ENCODE measurements at places on chromosomes 6 and 20. TPM values are rescaled to one million over a fixed set of nuclear protein-coding genes. Genes with fewer than 3 reads are reported as not detected.

LCA5 gene
- 3.3 TPM for total RNA-seq

ARFGEF3 gene
- 5.1 TPM for total RNA-seq

OXT gene
- total RNA-seq = not detected

SYNE1 gene
- total RNA-seq = 66.9 TPM

SCRT2 gene
- total RNA-seq = not detected

PSORS1C2 gene
- not detected for total RNA-seq

PTK6 gene
- total RNA-seq = not detected

GNRH2 gene
- 0.48 TPM for total RNA-seq

CALHM4 gene
- not detected for total RNA-seq

SSTR4 gene
- total RNA-seq = not detected

SLPI gene
- not detected for total RNA-seq

THEMIS gene
- total RNA-seq = not detected

TRIM15 gene
- not detected for total RNA-seq

ZNF165 gene
- 0.23 TPM for total RNA-seq

CAGE1 gene
- not detected for total RNA-seq

OR2J1 gene
- total RNA-seq = not detected

ANGPT4 gene
- total RNA-seq = not detected

FOXC1 gene
- total RNA-seq = 7.9 TPM

LAMP5 gene
- total RNA-seq = not detected

PHACTR1 gene
- total RNA-seq = 17.0 TPM

DSN1 gene
- 13.3 TPM for total RNA-seq

MOG gene
- not detected for total RNA-seq

CALHM5 gene
- total RNA-seq = 4.8 TPM

ADAM33 gene
- total RNA-seq = not detected

GABRR2 gene
- 0.18 TPM for total RNA-seq

COL12A1 gene
- total RNA-seq = 49.3 TPM

PGC gene
- not detected for total RNA-seq

GTSF1L gene
- not detected for total RNA-seq

ALDH8A1 gene
- total RNA-seq = 0.18 TPM

RSPH9 gene
- not detected for total RNA-seq

TPD52L1 gene
- total RNA-seq = 5.1 TPM

TNNC2 gene
- not detected for total RNA-seq

OPN5 gene
- total RNA-seq = not detected

PRL gene
- total RNA-seq = not detected

ANKEF1 gene
- 1.8 TPM for total RNA-seq

SLC22A2 gene
- total RNA-seq = not detected

UCKL1 gene
- 45.4 TPM for total RNA-seq

SDCBP2 gene
- 4.4 TPM for total RNA-seq

All from glomerular endothelial cell (primary cell).